ENCODE measurements at places on chromosomes 1 and 21.

DNA sequence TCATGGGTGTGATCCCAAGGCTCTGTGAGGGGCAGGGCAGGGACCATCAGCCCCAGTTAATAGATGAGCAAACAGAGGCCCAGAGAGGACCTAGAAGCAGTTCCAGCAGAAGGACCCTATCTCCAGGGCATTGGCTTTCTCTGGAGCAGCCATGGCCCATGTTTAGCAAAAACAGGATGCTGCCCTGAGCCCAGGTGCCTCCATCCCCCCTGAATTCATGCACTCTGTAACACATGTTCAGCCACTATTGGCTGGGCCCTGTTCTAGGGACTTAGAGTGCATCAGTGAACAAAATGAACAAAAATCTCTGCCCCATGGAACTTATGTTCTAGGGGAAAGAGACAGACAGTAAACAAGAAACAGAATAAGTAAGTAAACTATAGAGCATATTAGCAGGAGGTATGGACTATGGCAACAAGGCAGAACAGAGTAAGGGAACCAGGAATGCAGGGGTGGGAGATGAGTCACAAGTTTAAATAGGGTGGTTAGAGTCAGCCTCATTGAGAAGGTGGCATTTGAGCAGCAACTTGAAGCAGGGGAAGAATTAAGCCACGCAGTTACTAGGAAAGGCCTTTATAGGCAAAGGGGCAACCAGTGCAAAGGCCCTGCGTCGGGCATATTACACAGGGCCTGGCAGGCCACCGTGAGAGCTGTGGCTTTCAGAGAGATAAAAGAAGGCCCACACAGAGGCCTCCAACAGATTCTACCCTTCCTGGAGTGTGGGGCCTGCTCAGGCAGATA is 185.9 kb upstream of the EDN2 start:
- no peak for DNase-seq

DNA sequence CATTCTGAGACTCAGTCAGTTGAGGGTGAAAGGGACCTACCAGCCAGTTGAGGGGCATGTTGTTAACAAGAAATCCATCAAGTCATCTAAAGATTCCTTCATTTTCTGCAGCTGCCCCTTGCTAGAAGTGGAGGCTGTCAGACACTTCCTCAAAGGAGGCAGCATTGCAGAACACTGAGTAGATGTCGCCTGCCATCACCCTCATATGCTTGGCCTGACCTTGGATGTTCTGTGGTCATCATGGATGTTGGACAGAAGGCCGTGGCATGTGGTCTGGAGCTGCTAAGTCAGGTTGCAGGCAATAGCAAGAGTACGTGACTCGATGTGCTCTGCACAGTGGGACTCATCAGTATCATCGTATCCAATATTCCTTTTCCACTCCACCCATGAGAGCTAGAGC is 70.6 kb downstream of the GATAD2B start:
- peak; percentile 17 for DNase-seq

- no peak for DNase-seq
Measured at GRCh38 chr1:111980686-111981085, 8.8 kb downstream of the KCND3 start.

- no peak for DNase-seq
Measured at GRCh38 chr1:85199667-85200462, 951 bp downstream of the SYDE2 start.

GRCh38 chr1:110059133-110059863 is 11.2 kb downstream of the ALX3 start:
- DNase-seq, result no peak

DNA sequence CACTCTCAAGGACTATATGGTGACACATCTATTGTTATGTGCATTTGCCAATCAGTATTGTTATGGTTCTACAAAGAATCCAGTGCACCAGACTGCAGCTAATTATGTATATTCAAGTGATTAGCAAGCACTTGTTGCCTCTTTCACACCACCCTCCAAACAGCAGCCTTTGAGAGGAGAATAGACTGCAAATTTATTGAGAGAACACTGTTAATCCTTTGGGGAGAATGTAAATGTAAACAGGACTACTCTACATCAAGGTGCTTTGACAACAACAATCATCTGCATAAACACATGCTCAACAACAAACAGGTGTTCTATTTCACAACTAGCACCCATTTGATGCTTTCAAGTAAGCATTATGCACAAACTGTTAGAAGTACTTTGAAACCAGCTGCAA is 117.4 kb downstream of the AKT3 start:
- DNase-seq, result no peak

GRCh38 chr1:6819246-6820040 is 34.2 kb downstream of the CAMTA1 start:
- DNase-seq, result no peak

DNA sequence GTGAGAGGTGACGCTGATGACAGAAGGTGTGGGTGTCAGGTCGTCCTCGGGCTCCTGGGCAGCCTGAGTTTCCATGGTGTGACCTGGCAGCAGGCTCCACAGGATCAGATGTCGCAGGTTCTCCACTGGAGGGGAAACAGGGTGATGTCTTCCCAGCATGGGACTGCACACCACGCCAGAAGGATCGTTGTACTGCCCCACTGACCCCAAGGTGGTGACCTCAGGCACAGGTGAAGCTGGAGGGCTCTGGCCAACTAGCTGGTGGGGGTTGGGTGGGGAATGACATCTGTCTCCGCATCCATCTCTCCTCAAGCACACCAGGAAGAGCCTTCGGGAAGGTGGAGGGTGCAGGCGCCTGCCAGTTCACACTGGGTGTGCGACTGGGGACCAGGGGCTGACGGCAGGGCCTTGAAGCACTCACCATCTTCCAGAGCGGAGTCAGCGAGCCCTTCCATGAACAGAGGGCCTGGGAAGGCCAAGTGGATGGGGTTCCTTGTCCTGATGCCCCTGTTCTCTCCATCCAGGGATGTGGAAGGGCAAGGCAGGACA is 19.4 kb downstream of the LRRC71 start:
- DNase-seq, result no peak

GRCh38 chr1:3599816-3600215 is 11.5 kb downstream of the MEGF6 start:
- DNase-seq, result no peak

DNA sequence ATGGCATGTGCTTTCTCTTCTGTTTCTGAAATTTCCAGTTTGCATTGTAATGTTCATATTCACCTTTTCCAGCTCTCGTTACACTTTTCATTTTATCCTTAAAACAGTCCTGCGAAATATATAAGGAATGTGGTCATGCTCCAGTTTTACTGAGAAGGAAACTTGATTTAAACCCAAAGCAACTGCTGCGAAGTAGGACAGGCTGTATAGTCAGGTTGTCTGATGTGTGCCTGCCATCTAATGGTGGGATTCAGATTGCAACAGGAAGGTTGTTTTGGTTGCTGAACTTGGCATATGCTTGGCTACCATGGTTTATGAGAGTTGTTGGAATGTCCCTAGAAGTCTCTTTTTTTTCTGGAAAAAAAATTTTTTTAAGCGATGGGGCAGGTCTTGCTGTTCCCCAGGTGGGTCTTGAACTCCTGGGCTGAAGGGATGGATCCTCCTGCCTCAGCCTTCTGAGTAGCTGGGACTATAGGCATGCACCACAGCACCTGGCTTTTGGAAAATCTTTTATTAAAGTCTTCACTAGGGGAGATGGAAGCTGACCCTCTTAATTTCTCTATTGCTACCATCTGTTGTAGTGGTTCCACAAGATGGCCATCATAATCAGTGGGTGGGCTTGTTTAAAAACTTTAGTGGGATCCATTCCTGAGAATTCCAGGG is 86.9 kb downstream of the UCK2 start:
- peak; percentile 88 for DNase-seq

GRCh38 chr1:184743062-184743756 is 11.4 kb downstream of the EDEM3 start:
- DNase-seq, result no peak

- no peak for DNase-seq
Measured at GRCh38 chr1:33060579-33061083, 20.3 kb upstream of the AZIN2 start.

- peak; percentile 4 for DNase-seq
Measured at GRCh38 chr1:12552951-12553921, 64.8 kb downstream of the DHRS3 start.

- no peak for DNase-seq
Measured at GRCh38 chr1:99738858-99739465, 27.5 kb downstream of the FRRS1 start.

DNA sequence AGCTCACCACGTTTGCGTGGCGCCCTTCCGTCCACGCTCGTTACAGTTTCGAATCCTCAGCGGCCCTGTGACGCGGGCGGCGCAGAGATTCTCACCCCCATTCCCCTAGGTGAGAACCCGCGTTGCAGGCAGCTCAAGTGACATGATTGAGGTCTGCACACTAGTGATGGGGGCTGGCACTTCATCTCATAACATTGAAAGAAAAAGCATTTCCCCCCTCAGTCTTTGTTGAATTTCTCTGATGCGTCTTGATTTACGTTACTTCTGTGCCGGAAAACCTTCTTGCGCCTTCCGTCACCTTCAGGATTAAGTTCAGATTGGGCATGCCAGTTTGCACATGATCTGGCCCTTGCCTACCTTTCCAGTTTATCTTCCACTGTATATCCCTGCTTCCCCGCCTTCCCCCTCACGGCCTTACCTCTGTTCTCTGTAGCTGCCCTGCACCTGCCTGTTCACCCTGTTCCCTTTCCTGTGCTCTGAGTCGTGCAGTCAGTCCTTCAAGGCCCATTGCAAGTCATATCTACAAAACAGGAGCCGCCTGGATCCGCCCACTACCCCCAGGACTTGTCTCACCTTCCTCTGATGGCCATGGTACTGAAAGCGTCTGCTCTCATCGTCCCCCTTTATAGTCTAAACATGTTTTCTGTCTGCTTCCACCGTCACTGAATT is 1.1 kb downstream of the CTPS1 start:
- peak; percentile 40 for DNase-seq

DNA sequence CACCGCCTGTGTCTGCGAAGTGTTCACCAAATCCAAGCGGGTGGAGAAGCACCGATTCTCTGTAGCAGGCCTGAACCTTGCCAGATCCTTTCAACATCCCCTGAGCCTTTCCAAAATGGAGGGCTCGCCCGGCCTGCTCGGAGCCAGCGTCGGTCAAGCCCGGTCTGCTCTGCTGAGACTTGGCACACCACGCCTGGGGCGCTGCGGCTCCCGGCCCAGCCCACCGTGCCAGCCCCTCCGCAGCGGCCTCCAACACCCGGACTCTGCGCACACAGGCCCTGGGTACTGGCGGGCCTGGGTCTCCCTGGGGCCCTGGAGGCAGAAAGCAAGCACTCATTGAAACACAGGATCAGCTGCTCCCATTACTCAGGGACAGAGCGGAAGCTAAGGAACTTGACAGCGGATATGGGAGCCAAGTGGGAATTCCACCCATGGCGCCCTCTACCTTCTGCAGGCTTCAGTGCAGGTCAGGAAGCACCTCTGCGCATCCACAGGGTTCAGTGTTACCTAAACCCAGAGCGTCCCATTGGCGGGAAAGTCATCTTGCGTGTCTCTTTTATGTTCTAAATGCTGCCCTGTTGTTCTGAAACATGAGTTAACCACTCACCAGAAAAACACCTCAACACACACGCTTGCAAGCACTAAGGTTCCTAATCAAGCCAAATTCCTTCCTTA is 159.9 kb downstream of the ZBTB18 start:
- DNase-seq, result no peak

- no peak for DNase-seq
Measured at GRCh38 chr21:32476661-32477423, 64.3 kb downstream of the EVA1C start.

GRCh38 chr1:190935925-190936324 is 458.3 kb upstream of the BRINP3 start:
- no peak for DNase-seq

GRCh38 chr21:36419996-36420395 is 34.8 kb downstream of the CHAF1B start:
- DNase-seq, result peak; percentile 79

GRCh38 chr1:231200388-231201031 is 38.7 kb downstream of the TRIM67 start:
- no peak for DNase-seq

DNA sequence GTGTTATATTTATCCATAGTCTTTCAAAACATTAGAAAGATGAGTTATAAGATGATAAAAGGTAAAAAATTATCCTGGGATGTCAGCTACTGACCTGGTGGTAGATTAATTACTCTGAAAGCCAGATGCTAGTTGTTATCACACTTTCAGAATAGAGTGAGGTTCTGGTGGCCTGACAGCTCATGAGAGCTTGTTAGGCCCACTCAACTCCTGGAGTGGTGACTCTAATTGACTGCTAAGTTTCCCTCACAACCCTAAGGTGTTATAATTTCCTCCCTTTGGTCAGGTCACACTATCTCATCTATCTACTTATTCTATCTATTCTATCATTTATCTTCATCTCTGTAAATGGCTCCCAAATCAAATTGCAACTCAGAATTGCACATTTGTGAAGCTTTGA is 90.1 kb downstream of the ZNF648 start:
- no peak for DNase-seq

Data from G401 (cell line).